ENCODE measurements at places on chromosomes 7 and 10.

GRCh38 chr7:1085266-1085665 is 2.6 kb upstream of the GPER1 start:
- no peak for DNase-seq

- DNase-seq: no peak
Measured at GRCh38 chr10:34124522-34125035, 690.5 kb downstream of the PARD3 start.

DNA sequence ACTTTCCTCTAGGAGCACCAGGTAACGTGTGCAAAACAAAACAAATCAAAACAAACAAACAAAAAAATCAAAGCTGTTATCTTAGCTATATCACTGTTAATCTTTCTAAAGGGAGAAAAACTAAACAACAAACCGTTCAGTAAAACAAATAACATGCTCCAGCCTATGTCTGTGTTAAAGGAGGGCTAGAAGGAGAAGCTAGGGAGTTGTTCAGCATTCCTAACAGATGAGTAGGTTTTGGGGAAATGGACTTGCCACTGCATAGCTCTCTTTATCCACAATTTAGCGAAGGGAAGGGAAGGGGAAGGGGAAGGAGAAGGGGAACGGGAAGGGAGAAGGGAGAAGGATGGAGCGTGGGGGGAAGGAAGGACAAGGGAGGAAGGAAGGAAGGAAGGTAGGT is 134.2 kb upstream of the AKR1E2 start:
- DNase-seq: peak; percentile 41

DNA sequence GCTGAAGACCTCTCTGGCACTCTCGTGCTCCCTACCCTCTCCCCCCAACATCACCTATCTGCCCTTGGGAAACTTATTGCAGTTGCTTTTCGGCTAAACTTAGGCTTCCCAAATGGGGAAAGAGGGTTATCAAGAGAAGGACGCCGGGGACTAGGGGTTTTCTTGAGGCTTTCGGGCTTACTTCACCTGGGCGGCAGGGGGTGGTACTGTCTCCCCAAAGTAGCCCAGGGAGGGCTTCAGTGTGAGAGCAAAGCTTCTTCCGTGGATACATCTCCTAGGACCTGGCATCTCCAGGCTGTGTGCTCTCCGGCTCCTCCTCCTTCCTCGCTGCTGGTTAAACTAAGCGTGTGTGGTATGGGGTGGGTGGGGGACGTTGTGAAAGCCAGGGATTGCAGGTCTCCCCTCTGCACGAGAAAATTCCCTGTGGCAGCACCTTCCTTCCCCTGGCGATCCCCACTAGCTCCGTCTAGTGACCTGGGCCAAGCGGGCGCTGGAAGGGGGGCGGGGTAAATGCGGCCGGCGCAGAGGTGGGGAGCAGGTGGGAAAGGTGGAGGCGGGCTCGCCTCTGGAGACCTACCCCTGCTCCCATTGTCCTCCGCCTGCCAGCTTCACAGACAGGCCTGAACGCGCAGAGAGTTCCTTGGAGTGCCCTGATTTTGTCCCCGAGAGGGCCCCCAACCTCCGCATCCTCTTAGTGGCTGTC is 1.1 kb downstream of the PLXDC2 start:
- no peak for DNase-seq

DNA sequence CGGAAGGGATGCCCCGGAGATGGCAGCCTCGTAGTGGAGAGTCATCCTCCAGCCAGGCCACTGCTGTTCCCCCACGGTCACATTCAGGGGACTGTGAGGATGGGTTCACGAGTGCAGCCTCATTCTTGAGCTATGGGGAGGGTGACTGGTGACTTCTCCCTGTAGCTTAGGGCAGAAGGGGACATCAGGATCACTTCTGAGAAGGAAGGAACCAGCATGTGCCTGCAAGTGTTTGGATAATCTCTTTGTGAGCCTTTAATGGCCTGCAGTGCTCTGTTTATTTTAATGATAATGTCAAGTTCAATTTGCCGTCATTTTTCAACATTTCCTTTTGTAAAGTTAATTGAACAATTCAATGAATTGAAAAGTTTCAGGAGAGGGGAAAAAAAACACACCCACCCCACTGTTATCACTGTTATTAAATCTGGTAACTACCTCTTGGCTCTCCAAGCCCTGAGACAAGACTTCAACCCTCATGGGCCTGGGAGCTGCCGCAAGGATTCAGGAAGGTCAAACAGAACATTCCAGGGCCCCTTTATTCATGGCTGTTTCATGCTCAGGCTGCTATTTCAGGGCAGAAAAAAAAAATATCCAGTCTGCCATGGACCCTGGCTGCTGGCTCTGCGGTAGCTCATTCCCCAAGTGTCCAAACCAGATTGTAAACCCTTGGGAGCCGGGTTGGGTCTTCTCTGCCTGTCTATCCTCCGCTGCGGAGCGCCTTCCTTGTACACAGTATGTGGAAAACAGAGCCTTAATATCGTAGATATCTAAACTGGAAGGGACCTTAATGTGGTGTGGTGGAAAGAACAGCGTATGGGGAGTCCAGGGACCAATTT is 100.4 kb downstream of the CDH23 start:
- DNase-seq: no peak

- DNase-seq: no peak
Measured at GRCh38 chr7:143499246-143499645, 21.6 kb downstream of the TAS2R41 start.

- DNase-seq: no peak
Measured at GRCh38 chr7:106620676-106621075, 40.3 kb downstream of the CCDC71L start.

GRCh38 chr7:94486216-94486615 is 23.4 kb upstream of the CASD1 start:
- DNase-seq: no peak

- DNase-seq: peak; percentile 59
Measured at GRCh38 chr7:75756991-75757676, 14.9 kb downstream of the CCL26 start.

DNA sequence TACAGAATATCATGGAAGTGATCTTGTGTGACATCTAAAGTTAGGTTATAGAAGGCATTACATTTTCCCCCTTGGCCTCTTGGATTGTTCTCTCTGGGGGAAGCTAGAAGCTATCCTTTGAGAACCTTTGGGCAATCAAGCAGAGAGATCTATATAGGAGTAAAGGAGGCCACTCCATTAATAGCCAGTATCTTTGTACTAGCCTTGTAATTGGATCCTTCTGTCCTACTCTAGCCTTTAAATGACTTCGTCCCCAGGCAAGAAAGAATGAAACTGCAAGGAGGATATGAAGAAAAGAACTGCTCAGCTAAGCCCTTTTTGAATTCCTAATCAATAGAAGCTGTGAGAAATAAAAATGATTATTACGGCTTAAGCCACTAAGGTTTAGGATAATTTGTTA is 230.9 kb downstream of the AGMO start:
- DNase-seq: no peak

DNA sequence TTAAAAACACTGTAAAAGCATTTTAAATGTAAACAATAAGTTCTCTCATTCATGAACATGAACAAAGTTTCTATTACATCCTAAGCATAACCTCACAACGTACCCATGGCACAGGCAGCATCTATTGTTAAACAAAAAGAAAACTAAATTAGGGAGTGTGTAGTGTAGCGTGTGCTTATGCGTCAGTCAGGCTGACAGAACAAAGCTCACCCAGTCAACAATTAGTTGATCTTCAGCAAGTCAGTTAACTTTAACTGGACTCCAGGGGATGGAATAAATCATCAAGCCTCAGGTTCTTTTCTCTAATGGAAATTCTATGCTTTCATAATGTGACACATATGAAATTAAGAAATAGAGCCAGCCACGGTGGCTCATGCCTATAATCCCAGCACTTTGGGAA is 91.6 kb upstream of the ODAD2 start:
- no peak for DNase-seq

DNA sequence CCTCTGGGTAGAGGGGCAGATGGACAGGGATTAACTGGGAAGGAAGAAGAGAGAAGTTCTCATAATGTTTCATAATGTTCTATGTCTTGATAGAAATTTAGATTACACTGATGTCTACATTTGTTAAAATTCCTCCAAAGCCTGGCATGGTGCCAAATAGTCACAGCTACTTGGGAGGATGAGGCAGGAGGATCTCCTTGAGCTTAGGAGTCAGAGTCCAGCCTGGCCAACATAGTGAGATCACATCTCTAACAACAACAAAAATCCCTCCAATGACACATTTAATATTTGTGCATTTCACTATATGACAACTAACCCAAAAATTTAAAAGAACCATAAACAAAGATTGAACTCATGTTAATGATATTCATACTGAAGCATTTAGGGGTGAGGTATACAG is 33.0 kb upstream of the PPP1R3C start:
- no peak for DNase-seq

DNA sequence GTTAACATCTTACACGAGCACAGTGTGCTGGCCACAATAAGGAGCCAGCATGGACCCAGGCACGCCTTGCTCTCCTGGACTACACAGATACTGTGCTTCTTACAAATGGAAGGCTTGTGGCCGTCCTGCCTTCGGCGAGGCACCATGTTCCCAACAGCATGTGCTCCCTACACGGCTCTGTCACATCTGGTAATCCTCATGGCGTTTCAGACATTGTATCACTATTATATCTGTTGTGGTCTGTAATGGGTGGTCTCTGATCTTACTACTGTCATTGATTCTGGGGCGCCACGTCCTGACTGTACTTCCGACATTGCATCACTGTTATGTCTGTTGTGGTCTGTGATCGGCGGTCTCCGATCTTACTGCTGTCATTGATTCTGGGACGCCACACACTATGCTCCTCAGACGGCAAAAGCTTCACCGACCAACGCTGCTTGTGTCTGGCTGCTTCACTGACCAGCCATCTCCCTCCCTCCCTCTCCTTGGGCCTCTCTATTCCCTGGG is 195.4 kb downstream of the MAD1L1 start:
- peak; percentile 48 for DNase-seq

DNA sequence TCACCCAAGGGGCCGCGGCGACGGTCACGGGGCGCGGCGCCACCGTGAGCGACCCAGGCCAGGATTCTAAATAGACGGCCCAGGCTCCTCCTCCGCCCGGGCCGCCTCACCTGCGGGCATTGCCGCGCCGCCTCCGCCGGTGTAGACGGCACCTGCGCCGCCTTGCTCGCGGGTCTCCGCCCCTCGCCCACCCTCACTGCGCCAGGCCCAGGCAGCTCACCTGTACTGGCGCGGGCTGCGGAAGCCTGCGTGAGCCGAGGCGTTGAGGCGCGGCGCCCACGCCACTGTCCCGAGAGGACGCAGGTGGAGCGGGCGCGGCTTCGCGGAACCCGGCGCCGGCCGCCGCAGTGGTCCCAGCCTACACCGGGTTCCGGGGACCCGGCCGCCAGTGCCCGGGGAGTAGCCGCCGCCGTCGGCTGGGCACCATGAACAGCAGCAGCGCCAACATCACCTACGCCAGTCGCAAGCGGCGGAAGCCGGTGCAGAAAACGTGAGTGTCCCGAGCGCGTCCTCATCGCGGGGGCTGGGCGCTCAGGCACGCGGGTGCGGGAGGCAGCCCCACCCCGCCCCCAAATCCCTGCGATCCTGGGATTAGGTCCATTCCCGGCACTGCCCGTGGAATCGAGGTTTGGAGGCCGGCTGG is 509 bp downstream of the AHR start:
- DNase-seq: peak; percentile 20

DNA sequence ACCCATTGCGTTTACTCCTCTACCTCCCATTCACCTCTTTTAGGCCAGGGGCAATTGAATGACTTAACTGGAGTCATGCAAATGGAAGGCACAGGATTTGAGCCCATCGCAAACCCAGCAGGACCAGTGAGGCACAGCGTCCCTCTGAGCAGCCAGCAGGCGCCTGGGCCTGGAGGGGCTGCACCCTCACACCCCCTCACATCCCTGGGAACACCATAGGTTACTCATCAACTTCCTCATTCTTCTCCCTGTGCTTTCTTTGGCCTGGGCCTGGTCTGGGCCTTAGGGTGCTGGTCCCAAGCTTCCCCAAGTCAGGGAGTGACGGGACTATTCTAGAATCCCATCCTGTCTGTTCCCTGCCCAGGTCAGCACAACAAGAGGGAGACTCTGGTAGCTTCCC is 169.4 kb upstream of the EEPD1 start:
- no peak for DNase-seq

GRCh38 chr7:117757440-117757839 is 115.8 kb downstream of the CTTNBP2 start:
- no peak for DNase-seq

GRCh38 chr10:90871279-90871765 is 452 bp upstream of the RPP30 start:
- no peak for DNase-seq

DNA sequence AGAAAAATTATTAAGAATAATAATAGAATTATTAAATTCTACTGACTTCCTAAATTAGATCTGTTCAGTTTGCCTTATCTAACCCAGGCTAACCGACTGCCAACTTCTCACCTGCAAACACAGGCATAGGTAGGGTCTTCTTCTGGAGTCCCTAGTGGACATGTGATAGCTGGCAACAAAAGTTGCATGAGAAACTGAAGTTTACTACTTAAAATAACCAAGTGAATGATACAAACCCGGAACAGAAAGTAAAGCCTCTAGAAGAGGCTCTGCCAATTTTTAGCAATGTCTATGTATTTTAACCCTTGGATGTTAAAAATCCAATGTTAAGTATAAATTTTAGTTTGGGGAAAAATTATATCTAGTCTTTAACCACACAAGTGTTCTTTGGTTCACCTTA is 37.6 kb downstream of the NDUFB2 start:
- DNase-seq: no peak
